ENCODE measurements at places on chromosomes 3 and 15.

- no peak for DNase-seq
Measured at GRCh38 chr3:25652921-25653320, 11.8 kb downstream of the TOP2B start.

DNA sequence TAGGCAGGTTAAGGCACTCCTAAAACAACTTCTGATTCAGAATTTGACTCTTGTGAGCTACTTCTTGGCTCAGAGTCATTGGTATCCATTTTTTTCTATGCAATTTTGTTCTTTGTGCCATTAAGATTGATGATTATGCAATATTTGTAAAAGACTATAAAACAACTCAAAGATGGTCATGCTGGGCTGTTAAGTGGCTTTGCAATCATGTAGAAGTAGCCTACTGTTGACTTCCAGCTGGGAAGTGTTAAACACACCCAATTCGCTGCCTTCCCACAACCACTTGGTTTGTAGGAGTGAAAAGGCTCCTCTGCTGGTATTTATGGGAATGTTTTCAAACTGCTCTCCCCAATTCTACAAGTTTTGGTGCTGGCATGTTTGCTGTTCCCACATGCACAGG lies 74.7 kb upstream of the COL6A6 start:
- DNase-seq, result no peak

DNA sequence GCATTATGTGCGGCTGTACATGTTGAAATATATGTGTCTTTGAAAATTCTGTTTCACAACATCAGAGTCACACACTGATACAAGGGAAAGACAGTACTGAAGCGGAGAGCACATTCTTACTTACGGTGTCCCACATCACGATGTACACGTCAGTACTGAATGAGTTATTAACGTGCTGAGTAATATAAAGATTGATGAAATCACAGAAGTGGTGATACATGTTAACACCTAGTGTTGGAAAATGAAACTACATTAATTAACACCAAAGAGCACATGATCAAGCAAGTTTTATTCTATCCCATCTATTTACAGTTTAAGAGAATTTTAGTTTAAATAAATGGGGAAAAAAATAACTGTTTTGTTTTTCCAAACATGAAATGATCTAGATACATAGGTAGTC lies 15.6 kb downstream of the EOGT start:
- no peak for DNase-seq

DNA sequence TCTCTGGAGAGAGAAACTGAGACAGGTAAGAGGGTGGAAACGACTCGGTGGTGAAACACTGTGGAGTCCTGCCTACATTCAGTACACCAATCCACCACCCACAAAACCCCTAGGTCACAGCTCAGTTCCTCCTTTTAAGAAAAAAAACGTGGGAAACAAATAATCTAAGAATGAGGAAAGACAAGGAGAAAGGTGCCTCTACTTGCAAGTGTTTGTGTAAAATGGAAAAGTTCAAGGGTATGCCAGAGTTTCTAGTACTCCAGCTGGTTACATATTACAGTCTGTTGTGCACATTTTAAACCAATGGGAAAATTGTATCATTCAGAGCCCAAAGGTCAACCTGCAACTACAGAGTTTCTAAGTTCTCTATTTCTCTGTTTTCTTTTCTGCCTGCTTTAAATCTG lies 32.2 kb downstream of the HGD start:
- no peak for DNase-seq

DNA sequence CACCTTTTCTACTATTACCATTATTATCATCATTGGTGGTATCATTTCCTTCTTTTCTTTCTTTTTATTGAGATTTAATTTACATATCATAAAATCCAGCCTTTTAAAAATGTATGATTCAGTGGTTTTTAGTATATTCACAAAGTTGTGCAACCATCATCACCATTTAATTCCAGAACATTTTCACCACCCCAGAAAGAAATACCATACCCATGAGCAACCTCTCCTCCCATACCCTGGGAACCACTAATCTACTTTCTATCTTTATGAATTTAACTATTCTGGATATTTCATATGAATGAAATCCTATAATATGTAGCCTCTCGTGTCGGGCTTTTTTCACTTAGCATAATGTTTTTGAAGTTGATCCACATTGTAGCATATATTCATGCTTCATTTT lies 29.1 kb downstream of the AAGAB start:
- no peak for DNase-seq

GRCh38 chr3:29708884-29709283 lies 428.0 kb downstream of the RBMS3 start:
- DNase-seq, result no peak

DNA sequence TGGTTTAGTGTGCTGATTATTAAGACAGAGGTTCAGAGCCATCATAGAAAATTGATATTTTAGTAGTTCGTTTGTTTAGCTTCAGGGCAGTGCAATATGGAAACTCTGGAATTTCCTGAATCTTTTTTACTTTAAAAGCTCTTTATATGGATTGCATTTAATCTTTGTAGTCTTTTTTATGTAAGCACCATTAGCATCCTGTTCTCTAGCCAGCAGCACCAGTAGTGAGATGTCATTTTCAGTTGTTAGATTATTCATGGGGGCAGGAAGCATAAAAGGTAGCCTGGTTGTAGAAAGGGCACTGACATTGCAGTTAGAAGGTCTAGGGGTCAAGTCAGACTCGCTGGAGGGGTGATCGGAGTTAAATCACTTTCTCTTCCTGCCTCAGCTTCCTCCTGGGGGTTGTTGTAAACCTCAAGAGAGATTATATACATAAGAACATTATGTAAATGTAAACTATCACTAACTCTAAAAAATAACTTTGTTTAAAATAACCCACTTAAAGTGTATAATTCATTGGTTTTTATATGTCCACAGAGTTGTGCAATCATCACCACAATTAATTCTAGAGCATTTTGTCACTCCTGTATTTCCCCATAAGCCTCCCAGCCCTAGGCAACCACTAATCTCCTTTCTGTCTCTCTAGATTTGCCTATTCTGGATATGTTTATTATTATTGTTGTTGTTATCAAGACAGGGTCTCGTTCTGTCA lies 31.4 kb upstream of the ITPKA start:
- no peak for DNase-seq

DNA sequence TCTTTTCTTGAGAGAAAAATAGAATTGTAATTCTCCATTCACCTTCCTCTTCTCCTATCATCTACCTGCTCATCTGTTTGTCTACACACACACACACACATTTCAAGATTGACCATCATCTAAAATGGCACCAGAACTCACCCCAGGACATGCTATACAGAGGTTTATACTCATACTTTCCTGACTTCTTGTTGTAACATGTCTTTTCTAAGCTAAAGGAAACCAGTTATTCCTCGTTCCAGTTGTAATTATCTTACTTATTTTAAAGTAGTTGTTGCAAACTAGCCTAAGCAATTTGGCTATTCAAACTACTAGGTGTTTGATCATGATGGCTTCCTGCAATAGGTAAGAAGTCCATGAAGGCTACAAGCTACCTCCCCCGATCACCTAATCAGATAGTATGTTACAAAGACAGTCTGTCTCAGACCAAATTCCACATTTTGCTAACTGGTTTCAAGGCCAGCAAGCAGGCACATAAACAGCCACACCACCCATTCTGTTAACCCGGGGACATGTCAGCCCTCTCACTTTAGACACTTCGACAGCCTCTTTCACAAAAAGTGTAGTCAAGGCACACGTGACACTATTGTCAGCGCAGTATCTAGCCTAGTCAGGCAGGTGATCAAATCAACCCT lies 189.7 kb downstream of the SHQ1 start:
- DNase-seq, result no peak

GRCh38 chr15:94238539-94239118 lies 7.3 kb downstream of the MCTP2 start:
- peak; percentile 34 for DNase-seq

- peak; percentile 1 for DNase-seq
Measured at GRCh38 chr3:11718637-11719405, 75.1 kb upstream of the VGLL4 start.

DNA sequence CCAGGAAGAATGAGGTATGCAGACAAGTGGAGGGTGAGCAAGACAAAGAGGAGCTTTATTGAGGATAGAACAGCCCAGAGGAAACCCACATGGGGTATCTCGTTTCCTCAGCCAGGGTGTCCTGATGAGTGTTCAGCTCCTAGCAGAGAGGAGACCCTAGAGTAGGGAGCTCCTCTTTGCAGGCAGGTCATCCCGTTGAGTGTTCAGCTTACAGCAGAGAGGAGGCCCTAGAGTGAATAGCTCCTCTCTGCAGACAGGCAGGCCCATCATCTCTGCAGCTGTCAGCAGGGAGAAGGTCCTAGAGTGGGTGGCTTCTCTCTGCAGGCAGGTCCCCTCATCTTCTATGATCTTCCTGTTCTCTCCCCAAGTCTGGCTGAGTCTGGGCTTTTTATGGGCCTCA lies 90.6 kb upstream of the TNFSF10 start:
- DNase-seq, result no peak

DNA sequence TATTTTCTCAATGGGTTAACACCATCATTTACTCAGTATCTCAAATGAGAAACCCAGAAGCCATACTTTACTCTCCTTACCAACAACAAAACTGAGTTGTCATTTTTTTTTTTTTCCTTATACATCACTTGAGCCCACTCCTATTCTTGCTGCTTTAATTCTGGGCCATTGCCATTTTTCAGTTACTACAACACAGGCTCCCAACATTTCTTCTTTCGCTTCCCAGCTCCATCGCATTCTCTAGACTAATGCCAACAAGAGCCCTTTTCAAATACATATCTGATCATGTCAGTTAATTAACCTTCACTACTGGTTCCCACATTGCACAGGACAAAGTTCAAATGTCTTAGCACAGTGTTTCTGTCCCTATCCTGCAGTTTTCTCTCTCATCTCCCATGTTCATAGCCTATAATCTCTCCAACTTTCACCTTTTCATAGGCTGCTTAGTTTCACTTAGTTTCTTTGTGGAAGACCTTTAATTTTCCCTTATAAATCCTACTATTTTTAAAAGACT lies 22.5 kb upstream of the ANXA2 start:
- DNase-seq, result no peak

All from CD4-positive, alpha-beta T cell treated with Interferon alpha-2 for 1 hour (primary cell).